ENCODE measurements at places on chromosomes 4 and X.

GRCh38 chr4:13261486-13262257 lies 222.5 kb downstream of the RAB28 start:
- no peak for DNase-seq

- no peak for DNase-seq
These were observed 3.5 kb downstream of the PNCK start for GRCh38 chrX:153669901-153670731.

GRCh38 chr4:105399532-105400161 lies 74.2 kb downstream of the PPA2 start:
- peak; percentile 32 for DNase-seq

DNA sequence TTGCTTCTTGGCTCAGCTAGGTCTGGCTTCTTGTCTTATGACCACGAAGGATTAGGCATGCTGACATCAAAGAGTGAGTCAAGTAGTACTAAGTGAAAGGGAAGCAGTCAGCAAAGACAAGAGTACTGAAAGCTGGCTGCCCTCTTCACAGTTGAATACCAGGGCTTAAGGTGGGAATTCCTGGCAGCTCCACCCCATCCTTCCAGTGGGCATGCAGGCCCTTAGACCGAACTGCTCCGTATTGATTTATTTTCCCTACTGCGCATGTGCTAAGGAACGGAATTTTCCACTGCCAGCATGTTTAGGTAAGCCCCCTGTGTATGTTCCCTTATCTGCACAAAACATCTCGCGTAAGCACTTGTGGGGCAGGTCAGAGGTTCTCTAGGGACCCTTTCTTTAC lies 2320.1 kb downstream of the ARAP2 start:
- DNase-seq, result no peak

DNA sequence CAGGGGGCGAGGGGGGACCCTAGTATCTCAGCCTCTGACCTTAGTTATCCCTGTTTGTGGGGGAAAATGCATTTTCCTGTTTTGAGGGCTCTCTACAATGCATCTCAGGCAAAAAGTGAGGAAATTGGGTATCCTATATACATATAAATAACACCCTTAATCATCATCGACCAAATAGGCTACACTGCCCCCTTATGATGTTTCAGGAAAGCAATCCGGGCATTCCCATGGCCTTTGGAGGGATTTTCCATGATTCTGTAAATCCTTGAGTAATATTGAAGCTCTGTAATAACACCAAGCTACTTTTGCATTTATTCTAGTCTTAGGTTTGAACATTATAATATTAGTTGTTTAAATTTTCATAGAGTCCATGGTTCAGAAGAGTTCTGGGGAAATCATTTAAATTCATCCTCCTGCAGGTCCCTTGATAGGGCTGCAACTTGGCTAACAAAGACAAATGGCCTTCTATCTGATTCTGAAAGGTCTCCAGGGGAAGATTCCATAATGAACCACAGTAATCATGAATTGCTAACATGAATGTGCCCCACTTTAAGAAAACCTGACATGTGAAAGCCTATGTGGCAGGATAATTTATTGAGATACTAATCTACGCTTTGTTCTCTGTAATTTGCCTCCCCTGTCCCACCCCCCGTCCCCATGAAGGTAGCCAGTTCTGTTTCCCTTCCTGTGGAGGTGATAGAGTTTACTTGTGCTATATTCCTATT lies 91.5 kb upstream of the SCOC start:
- no peak for DNase-seq

GRCh38 chrX:137031039-137031438 lies 2.8 kb downstream of the GPR101 start:
- no peak for DNase-seq

DNA sequence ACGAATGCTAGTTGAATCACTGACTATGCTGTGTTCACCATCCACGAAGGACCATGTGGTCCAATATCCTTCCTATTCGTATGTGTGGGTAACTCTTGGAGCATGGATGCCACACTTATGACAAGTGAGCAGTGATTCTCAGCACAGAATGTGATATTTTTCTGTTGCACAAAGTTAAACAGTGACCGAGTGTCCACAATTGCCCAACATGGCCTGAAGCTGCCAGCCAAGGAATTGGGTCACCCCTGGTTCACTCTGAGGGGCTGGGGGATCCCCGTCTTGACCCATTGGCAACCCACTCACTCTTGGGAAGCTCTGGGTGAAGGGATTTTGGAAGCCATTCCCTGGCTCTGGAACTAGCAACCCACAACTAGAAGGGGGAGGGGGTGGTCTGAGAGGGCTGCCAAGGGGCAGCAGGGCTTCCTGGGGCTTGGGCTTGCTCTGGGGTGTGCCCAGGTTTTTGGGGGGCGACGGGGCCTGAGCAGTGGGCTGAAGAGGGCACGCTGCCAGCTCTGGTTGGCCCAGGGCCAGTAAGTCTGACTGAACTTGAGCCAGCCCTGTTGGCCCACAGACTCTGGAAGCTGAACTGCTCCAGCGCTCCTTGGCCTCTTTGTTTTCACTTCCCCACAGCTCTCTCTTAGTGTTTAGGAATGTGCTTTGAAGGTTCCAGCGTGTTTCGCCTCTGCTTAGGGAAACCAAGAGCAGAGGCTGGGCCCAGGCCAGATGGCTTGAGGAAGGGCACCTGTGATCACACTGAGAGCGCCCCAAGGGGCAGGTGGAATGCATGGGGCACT lies 43.1 kb upstream of the BCOR start:
- no peak for DNase-seq

DNA sequence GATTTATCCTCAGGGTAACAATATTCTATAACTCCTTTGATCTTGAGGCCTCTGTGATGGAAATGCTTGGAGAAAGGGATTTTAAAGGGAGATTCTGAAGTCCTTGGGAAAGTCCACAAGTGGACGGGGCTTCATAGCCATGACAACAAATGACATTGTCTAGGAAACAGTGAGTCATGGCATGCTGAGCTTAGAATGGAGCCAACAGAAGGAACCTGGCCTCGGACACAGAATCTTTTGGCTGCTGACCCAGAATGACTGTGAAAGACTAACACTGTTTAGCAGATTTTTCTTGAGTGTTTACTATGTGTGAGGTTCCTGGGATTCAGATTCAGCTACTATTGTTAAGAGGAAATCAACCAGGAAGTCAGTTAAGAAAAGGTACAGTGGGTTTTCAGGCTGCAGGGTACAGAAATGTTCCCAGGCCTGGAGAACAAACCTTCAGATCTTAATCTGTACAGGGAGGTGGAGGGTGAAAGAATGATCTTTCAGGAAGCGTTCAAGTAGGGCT lies 18.1 kb upstream of the CXCL2 start:
- no peak for DNase-seq

- DNase-seq, result peak; percentile 91
These were observed 18.5 kb upstream of the DRD5 start for GRCh38 chr4:9762823-9763475.

DNA sequence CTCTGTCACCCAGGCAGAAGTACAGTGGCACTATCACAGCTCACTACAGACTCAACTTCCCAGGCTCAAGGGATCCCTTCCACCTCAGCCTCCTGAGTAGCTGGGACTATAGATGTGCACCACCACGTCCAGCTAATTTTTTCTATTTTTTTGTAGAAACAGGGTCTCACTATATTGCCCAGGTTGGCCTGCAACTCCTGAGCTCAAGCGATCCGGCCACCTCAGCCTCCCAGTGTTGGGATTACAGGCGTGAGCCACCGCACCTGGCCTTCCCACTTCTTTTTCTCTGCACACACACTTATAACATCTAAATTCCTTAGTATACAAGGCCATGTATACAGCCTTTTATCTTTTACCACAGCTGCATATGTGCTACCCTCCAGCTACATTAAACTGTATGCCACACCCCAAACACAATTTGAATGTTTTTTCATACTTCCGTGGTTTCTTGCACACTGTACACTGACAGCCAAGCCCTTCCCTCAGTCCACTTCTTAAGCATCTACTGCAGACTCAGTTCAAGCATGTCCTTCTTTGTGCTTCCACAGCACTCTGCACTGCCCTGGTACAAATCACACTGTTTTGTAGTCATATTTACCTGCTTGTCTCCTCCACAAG lies 6.5 kb downstream of the SLC7A3 start:
- DNase-seq, result peak; percentile 10

DNA sequence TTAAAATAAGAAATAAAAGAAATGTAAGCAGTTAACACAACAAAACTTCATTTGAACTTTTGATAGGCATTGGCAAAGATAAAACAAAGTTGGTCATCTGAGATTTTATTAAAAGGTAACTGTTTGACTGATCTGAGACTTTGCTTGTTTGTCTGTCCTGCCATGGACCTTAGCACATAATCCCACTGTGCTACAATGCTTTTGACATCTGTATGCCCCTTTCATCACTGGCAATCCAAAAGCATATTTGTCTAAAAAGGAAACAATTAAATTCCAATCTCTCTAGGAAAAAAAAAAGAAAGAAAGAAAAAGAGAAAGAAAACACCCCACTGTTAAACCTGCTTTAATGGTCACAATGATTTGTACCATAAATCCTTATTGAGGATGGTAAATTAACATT lies 231.0 kb downstream of the DACH2 start:
- no peak for DNase-seq

- DNase-seq, result no peak
These were observed 130.2 kb downstream of the GASK1B start for GRCh38 chr4:158042591-158043030.

DNA sequence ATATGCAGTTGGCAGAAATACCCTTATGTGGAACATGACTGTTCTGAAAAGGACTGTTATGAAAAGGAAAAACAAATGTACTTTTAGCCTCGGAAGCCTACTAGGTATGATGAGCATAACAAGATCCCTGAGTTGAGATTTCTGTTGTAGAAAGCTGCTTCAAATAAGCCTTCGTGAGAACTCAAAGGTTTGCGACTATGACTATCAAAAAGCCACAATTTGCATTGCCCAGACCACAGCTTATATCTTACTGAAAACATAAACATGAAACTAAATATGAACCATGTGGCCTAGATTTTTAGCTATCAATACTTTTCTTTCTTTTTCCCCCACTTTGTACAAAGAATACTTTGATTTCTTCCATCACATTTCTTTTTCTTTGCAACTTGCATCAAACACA lies 398.2 kb upstream of the LCORL start:
- no peak for DNase-seq

DNA sequence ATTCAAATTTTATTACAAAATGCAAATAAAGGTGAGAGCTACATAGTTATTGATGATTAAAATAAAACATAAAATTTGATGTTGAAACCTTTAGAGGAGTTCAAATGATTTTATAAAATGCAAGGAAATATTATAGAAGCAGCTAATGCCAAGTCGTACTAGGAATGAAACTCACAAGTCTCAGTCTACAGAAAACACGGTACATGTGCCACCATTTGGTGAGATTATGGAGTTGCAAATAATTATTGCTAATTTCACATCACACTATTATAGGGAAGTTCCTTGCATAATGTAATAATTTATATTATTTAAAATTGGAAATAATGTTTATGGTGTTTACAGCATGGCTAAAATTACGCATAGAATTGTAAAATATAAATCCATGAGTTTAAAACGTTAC lies 1601.7 kb upstream of the TENM3 start:
- DNase-seq, result peak; percentile 9

- DNase-seq, result no peak
These were observed 204.7 kb downstream of the TLL1 start for GRCh38 chr4:166077782-166078181.

- DNase-seq, result no peak
These were observed 3.9 kb downstream of the SHISA3 start for GRCh38 chr4:42401171-42401570.

- no peak for DNase-seq
These were observed 26.9 kb downstream of the MAP7D2 start for GRCh38 chrX:20089845-20090244.

DNA sequence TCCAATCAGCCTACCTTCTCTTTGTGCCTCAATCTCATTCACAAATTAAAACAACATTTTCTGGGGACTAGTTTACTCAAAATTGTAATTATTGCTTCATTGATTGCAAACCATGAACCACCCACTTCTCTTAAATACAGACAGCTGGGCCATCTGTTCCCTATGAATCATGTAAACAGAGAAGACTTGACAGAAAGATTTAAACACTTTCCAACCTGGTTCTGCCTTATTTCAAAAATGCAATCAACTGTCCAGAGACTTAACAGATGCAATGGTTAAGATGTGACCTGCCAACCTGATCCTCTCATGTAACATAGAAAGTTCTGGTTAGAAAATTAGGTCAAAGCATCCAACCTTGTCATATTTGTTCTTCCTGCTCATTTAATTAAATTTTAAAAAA lies 20.8 kb upstream of the SERTM2 start:
- peak; percentile 3 for DNase-seq

GRCh38 chrX:145405012-145405411 lies 157.7 kb downstream of the SPANXN1 start:
- DNase-seq, result peak; percentile 30

GRCh38 chr4:94534401-94535312 lies 82.9 kb downstream of the PDLIM5 start:
- peak; percentile 52 for DNase-seq

GRCh38 chr4:11004818-11005217 lies 320.2 kb upstream of the CLNK start:
- no peak for DNase-seq

GRCh38 chr4:165678236-165678935 lies 194.7 kb upstream of the TLL1 start:
- DNase-seq, result no peak

- no peak for DNase-seq
These were observed 706.9 kb downstream of the GLUD2 start for GRCh38 chrX:121754301-121754700.

- peak; percentile 62 for DNase-seq
These were observed 258.3 kb upstream of the GABRA2 start for GRCh38 chr4:46648088-46648744.

- DNase-seq, result peak; percentile 44
These were observed 21.9 kb downstream of the TKTL1 start for GRCh38 chrX:154317391-154317995.

DNA sequence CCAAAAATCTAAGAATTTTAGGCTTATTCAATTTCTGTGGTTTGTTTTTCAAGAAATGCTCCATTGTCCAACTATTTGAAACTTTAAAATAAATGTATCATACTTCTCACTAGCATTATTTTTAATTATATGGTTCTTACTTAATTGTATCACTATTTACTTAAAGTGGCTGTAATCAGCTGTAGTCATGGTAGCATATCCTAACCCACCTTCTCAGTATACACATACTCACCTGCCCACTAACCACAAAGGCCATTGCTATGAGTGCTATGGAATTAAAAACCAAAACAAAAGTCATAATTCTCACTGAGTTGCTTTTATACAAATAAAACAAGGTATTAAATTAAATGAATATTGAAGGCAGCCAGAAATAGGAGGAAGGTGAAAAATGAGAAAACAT lies 5.0 kb downstream of the FBXO8 start:
- no peak for DNase-seq

GRCh38 chr4:150828159-150828558 lies 186.9 kb downstream of the LRBA start:
- DNase-seq, result peak; percentile 35

GRCh38 chrX:153801669-153802068 lies 7.2 kb downstream of the SSR4 start:
- DNase-seq, result no peak
